CD4-positive, alpha-beta T cell treated with Interleukin-4 for 4 hours (primary cell): ENCODE measurements at places on chromosomes 5 and 9.

GRCh38 chr9:25472085-25472607, 206.1 kb downstream of the TUSC1 start:
- no peak for DNase-seq

DNA sequence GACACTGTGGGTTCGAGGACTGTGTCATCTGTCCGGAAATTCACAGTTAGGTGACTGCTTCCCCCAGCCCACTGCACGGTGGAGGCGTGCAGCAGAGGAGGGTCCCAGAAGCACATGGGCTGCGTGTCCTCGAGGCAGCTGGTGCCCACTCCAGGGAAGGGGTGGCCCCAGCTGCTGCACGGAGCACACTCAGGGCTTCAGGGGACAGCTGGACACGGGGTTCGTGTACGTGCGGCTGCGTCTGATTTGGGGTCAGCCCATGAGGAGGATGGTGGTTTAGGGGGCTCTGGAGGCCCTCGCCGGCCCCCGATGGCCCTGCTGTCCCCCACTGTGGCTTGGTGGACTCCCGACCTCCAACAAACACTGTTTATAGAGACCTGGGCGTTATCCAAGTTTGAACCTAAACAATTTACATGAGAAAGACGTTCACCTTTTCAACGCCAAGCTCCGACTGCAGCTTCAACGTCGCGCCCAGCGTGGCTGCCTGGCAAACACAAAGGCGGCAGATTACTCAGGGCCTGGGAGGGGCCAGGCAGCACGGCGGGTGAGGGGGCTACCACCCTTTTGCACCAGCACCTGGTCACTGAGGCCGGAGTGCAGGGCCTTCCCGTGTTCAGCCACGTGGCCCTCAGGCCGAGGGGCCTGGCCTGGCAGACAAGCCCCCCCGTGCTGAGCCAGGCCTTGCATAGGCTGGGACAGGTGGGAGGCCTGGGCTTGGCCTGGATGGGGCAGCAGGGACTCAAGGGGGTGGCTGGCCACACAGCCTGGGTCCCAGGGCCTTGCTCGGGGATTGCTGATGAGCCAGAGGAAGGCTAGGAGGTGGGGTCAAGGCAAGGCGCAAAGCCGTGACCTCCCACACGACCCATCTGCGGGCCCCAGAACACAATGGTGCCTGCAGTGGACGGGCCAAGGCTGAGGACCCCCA, 55.2 kb downstream of the EXD3 start:
- no peak for DNase-seq

GRCh38 chr9:89996116-89996515, 391.3 kb downstream of the GADD45G start:
- no peak for DNase-seq

GRCh38 chr5:6869677-6870076, 156.4 kb downstream of the TENT4A start:
- DNase-seq, result no peak

DNA sequence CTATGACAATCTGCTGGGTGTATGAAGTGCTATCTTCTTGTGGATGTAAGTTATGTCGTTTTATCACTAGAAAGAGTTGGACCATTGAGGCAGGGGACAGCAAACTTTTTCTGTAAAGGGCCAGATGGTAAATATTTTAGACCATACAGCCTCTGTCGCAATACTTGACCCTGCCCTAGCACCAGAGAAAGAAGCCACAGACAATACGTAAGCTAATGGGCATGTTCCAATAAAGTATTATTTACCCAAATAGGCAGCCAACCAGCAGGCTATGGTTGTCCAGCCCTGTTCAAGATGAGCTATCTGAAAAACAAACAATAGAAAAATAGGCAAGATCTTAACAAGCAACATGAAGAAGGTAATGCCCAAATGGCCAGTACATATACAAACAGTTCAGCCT, 36.4 kb downstream of the MTX3 start:
- DNase-seq, result no peak

DNA sequence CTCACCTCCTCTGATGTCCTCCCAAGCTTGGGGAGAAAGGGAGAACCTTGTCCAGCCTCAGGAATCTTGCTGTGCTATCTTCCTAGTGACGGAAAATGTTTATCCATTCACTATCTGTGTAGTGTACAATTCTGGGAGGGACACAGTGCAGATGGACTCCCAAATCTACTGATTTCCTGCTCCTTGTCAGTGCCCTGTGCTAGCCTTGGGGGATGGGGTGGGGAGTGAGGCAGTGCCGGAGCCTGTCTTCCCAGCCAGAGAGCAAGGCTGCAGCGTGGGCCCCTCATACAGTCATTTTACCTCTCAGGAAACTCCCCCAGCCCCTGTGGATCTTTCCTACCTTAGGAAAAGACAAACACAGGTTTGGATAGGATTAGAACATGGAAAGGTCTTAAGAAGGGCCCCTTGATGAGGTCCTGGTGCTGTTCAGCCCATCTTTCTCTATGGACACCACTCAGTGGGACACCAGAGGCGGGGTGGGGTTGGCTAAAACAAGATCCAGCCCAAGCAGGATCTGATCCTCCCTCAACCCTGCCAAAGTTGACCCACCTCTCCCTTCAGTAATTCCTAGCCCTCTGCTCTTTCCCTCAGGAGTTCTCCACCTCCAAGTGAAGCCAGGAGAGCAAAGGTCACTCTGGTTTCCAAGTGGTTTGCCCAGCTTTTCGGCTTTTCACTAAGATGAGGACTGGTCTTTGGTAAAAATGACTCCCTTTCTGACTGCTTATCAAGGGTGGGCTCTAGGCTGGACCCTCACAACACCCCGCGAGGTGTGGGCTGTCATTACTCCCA, 3.4 kb downstream of the DOLK start:
- no peak for DNase-seq

DNA sequence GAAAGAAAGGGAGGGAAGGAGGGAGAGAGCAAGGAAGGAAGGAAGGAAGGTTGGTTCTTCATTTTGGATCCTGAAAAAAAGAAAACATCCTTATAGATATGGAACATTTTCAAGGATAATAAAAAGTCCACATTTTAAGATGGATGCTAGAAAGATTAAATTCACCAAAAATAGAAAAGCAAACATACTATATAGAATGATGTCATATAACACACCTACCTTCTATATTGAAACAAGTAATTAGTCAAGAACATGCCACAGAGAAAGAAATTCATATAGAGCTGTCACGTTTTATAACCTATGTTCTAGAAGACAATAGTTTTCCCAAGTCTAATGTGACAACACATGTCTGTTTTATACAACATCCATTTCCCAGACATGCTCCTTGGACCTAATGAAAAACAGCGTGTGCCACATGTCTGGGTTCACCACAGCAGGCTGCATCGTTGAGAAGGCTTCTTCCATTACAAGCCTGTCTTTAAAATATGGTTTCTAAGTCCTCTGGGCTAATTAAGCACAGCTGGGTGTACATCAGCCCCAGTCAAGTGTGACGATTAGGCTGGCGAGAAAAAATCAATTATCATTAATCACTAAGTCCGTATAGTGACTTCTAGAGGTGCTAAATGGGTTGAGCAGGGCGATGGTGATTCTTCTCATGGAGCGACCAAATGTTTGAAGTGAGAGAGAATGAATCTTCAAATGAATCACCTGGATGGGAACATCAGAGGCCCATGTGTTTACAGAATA, 301.8 kb downstream of the TLE1 start:
- no peak for DNase-seq

DNA sequence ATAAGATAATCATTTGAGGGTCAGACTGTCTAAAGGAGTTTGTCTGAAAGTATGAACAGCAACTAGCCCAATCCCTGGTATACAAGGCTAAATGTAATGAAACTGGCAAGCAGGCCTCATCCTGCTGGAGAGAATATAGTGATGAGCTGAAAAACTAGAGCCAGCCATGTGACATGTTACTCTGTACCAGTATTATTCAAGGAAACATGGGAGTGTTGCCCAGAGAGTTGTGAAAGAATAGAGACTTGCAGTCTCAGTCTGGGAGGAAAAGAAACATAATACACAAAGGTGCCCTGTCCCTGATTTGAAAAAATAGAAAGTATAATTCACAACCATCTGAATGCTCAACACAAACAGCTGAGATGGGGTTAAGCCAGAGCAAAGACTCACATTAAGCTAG, 37.9 kb upstream of the HTR1A start:
- DNase-seq, result no peak

- DNase-seq, result no peak
Measured at GRCh38 chr5:9239071-9239470, 306.8 kb downstream of the SEMA5A start.
